ENCODE measurements at places on chromosomes 4 and X. TPM values are rescaled to one million over a fixed set of nuclear protein-coding genes. Genes with fewer than 3 reads are reported as not detected.

LRPAP1 gene
- total RNA-seq: 147 TPM

ERCC6L gene
- total RNA-seq: 0.92 TPM

CXCL8 gene
- total RNA-seq: 76.9 TPM

MND1 gene
- 2.3 TPM for total RNA-seq

PDLIM3 gene
- total RNA-seq: 11.0 TPM

ZNF157 gene
- 0.63 TPM for total RNA-seq

PTPN13 gene
- 20.1 TPM for total RNA-seq

HSFX4 gene
- total RNA-seq: not detected

SEC31A gene
- total RNA-seq: 178 TPM

EXOC1L gene
- total RNA-seq: not detected

TLR10 gene
- total RNA-seq: not detected

ENOX2 gene
- 15.1 TPM for total RNA-seq

N4BP2 gene
- 13.7 TPM for total RNA-seq

ARHGAP36 gene
- total RNA-seq: not detected

PITX2 gene
- total RNA-seq: 0.29 TPM

TMA16 gene
- 22.1 TPM for total RNA-seq

GAGE12E gene
- total RNA-seq: not detected

MXRA5 gene
- 4.9 TPM for total RNA-seq

ELK1 gene
- 39.5 TPM for total RNA-seq

C4orf54 gene
- not detected for total RNA-seq

WWC2 gene
- 30.2 TPM for total RNA-seq

KCNIP4 gene
- total RNA-seq: 4.7 TPM

CDKL5 gene
- total RNA-seq: 8.6 TPM

ATOH1 gene
- not detected for total RNA-seq

ABCB7 gene
- 19.5 TPM for total RNA-seq

FBXW7 gene
- 21.8 TPM for total RNA-seq

CSAG3 gene
- not detected for total RNA-seq

MBNL3 gene
- 3.0 TPM for total RNA-seq

XAGE1A gene
- total RNA-seq: not detected

WNK3 gene
- 6.5 TPM for total RNA-seq
